ENCODE measurements at places on chromosomes 16 and 17.

DNA sequence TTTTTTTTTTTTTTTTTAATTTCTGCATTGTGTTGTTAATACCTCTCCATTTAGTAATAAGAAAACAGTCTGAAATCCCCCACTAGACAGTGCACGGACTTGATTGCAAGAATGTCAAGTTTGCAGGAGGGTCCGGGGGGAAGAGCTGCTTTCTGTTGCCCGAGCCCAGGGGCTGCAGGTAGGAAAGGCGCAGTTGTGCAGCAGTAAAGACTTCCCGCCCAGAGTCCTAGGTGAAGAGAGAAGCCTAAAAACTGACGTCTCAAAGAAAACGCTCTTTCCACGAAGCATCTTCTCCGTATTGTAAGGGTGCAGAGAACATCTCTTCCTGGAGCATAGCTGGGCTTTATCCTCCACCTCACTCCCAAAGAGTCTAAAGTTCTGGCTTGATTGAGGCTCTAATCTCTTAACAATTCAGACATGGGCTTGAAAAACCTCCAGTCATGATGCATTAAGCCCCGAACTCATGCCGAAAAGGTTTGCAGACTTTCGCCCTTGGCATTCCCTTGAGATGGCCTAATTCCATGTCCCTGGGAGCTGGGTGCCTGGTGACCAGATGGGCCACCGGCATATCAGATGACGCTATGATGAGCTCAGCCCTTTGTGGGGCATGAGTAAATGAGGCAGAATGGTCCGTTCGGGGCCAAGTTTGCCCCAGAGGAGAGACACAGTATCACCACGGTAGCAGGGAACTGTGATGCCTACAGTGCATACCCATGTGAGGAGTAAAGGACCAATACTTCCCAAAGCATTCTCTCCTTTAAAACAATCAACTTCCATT lies 436.2 kb upstream of the ZFHX3 start:
- DNase-seq, result no peak

DNA sequence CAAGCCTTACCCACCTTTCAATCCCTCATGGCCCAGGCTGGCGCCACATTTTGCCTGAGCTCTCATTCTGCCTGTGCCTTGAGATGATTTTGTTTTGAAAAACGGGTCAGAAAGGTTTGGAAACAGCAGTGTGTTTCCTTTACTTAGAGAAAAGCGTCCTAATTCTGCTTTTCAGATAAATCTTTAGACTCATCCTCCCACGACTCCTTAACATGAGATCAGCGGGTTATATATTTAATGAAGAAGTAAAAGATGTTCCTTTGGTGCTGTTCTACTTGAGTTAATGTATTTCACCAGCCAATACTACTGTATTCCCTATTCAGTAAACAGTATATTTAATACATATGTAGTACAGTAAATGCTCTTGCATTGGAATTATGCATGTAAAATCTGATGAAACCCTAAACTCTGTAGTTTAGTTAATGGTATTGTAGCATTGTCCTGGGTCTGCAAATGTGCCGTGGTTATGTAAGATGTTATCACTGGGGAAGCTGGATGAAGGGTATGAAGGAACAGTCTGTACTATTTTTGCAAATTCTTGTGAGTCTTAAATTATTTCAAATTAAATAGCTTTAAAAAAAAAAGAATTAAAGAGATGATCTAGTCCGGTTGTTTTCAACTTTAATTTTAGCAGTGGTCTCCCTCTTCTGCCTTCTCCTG lies 199.4 kb upstream of the CACNG5 start:
- no peak for DNase-seq

DNA sequence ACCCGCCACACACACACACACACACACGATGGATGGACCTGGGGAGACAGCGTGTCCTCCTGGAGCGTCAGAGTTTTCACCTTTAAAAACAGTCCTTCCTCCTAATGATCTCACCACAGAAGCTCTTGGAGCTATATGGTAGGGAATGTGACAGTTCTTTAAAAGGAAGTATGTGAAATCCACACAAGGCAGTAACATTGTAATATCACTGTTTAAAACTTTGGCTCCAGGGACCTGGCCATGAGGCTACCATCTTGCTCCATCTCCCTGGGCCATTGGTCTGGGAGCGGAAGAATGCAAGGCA lies 302.4 kb downstream of the SOX9 start:
- no peak for DNase-seq

DNA sequence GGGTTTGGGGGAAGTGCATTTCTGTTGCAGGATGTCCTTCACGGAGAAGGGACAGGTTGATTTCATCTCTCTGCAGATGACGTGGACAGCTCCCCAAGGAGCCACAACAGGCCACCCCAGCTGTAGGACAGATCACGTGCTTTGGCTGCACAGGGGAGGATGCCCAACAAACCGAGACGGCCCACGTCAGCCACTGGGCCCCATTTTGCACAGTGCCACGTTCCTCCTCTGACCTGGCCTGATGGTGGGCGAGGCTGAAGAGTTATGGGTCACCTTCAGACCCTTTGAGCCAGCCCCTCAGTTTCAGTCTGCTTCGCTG lies 9.0 kb upstream of the RHBDL3 start:
- no peak for DNase-seq

DNA sequence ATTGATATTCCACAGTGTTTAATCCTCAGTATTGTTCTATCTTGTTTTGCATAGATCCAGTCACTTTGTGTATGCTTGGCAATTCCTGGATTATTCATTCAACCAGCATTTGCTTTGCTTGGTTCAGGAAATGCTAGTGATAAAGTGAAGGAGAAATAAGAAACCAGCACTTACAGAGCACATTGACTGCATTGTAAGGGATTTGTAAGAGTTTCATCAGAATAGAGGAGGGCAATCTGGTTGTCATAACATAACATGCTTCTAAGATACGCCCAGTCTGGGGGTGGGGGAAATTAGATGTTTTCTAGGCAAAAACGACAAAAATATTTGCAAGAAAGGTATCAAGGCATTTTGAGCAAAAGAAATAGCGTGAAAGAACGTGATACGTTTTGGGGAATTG lies 40.4 kb downstream of the TNRC6A start:
- no peak for DNase-seq

DNA sequence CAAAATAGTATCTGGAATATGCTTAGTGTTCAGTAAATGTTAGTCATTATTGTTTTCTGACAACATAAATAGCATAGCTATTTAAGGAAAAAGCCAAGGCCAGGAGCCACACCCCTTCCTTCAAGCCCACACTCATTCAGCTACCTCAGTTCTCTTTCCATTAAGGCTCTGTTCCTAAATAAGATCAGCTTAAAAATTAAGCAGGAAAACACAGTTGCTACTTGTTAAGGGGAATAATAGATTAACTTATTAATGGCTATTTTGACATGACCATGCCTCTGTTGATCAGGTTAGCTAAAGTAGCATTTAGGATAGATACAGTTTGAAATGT lies 158.1 kb downstream of the CHD9 start:
- no peak for DNase-seq

DNA sequence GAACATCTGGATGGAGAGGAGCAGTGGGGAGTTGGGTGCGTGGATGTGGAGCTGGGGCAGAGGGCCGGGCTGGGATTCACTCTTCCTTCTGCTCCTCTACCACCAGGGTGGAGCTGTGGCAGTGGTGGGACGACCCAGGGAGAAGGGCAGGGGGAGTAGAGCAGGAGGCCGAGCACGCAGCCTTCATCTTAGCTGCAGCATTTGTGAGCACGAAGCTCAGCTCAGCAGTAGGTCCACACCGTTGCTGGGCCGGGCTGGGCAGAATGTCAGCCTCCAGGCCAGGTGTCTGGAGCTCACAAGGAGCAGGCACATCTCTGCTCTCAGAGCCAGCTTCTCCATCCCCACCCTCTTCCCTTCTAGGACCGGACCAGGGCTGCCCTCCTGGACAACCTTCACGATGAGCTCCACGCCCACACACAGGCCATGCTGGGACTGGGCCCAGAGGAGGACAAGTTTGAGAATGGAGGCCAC lies 55.7 kb downstream of the OR1D5 start:
- DNase-seq, result no peak

DNA sequence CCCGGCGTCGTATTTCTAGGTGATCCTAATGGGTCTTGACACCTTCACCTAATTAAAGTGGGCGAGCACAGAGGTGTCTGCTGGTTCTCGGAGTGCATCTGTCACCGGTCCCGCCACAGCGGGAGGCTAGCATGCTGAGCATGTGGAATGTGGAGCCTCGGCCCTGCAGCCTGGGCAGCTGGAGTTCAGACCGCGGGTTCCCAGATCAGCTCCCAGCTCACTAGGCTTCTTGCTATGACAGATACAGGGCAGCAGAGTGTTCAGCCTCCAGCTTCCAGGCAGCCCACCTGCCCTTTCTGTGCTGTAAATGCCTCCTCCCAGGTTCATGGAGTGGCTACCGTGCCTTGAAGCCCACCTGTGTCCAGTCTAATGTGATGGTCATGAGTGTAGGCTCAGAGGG lies 166.7 kb downstream of the CPPED1 start:
- no peak for DNase-seq

DNA sequence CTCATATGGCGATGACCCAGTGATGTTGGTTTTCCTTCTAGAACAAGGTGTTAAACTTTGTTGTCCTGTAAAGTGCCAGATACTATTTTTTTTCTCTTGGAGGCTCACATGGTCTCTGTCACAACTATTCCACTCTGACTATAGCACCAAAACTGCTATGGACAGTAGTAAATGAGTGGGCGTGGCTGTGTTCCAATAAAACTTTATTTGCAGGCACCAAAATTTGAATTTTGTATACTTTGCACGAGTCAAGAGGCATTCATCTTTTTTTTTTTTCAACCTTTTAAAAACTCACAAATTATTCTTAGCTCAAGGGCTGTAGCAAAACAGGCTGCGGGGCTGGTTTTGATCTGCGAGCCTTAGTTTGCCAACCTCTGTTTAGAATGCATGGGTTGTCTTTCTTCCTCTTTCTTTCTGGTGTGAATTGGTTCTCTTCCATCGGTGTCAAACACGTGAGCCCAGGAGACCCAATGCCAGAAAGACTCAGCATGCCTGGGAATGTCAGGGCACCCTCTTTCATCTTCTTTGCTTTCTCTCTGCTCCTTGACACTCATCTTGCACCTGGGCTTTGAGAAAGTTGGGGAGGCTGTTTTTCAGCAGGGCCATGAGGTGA lies 2.1 kb downstream of the SYT17 start:
- no peak for DNase-seq

GRCh38 chr16:31008551-31008950 lies 1.9 kb downstream of the STX1B start:
- no peak for DNase-seq

DNA sequence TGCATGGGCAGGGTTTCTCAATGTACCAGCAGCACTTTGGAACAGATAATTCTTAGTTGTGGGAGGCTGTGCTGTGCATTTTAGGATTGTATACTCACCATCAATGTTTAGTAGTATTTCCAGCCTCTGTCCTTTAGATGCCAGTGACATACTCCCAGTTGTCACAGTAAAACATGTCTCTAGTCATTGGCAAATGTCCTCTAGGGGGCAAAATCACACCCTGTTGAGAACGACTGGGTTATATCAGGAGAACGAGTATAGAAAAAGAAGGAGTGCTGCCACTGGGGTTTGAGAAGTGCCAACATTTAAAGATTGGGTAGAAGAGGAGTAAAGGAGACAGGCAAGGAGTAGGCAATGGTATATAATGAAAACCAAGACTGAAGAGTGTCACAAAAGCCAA lies 37.9 kb upstream of the SMIM36 start:
- DNase-seq, result peak; percentile 28

DNA sequence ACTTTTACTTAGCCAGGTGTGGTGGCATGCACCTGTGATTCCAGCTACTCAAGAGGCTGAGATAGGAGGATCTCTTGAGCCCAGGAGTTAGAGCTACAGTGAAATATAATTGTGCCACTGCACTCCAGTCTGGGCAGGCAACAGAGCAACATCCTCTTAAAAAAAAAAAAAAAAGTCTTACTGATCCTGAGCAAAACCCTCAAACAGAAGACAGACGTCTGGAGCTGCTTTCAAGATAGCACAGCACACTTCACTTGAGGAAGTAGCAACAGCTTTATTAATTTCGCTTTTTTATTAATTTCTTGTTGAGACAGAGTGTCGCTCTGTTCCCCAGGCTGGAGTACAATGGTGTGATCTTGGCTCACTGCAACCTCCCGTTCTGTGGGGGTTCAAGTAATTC lies 10.2 kb upstream of the GGA2 start:
- DNase-seq, result no peak

DNA sequence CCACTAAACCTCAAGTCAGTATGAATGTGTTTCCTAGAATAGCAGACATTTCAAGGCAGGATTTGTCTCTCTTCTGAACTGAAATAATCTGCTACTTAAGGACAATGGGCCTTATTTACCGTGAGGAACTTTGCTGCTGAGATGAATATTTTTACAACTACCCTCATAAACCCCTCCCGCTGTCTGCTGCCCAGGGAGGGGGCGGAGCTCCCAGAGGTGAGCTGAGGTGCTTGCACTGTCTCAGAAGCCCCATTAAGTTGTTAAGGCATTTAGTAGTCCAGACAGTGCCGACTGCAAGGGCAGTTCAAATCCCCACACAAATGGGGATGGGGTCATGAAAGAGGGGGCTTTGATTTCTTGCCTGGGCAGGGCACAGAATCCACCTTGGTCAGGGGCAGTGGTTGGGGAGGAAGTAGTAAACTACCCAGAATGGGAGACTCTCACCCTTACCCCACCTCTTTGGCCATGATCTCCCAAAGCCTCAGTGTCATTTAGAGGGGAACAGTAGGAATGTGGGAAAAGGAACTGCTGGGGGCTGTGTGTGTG lies 19.2 kb downstream of the HNF1B start:
- DNase-seq, result no peak

- no peak for DNase-seq
Measured at GRCh38 chr16:69166221-69166833, 20.6 kb upstream of the SNTB2 start.

GRCh38 chr17:72125226-72125651 lies 4.4 kb downstream of the SOX9 start:
- DNase-seq, result no peak

Data from MM.1S (cell line).